ENCODE measurements at places on chromosomes 1 and 21. TPM values are rescaled to one million over a fixed set of nuclear protein-coding genes. Genes with fewer than 3 reads are reported as not detected.

GRCh38 chr1:58836408-58836807, 52.6 kb upstream of the JUN start:
- DNase-seq, result no peak

- DNase-seq, result no peak
Observed at GRCh38 chr1:185610954-185611353, 123.2 kb upstream of the HMCN1 start.

GRCh38 chr1:26833432-26834405, 7.2 kb downstream of the ZDHHC18 start:
- peak; percentile 90 for DNase-seq

GRCh38 chr1:53125623-53126360, 16.6 kb downstream of the SLC1A7 start:
- DNase-seq, result no peak

GRCh38 chr1:167454304-167454893, 63.9 kb downstream of the CD247 start:
- no peak for DNase-seq

DNA sequence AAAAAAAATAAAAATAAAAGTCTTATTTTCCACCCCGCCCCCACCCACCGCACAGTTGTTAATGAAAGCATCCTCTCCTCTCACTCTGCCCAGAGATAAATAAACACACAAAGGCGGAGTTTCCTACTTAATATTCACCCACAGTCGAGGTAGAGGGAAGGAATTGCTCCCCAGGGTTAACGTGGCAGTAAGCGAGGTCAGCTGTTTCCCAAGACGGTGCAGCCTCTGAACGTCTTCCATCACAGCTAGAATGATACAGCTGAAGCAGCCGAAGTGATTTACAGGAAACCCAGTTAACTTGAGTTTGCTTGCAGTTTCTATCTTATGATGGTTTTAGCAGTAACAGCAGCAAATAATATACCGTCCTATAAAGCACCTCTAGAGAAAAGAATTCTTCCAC, 283.9 kb downstream of the PBX1 start:
- DNase-seq, result no peak

AMY1B gene
- not detected for total RNA-seq

- no peak for DNase-seq
Observed at GRCh38 chr21:37087188-37087587, 14.1 kb downstream of the TTC3 start.

- no peak for DNase-seq
Observed at GRCh38 chr1:178224358-178224757, 130.5 kb downstream of the RASAL2 start.

OR2T1 gene
- total RNA-seq, result not detected

DNA sequence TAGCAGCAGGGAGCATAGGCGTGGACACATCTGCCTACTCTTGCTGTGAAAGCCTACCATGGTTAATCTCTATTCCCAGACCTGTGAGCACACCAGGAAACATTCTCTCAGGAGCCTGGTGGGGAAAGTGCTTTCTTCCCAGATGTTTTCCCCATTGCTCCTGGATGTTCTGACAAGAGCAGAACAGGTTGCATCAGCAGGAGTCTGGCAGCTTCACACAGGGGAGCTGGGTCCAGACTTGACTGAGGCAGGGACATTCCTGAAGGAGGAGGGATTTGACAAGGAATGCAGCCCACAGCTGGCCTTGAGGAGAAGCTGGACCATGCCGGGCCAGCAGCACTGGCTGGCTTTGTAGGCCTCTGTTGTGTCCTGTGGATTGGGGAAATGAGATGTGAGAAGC, 21.0 kb upstream of the ARTN start:
- DNase-seq, result no peak

ANGPTL1 gene
- not detected for total RNA-seq

- no peak for DNase-seq
Observed at GRCh38 chr1:183817576-183818288, 12.8 kb downstream of the RGL1 start.

DNA sequence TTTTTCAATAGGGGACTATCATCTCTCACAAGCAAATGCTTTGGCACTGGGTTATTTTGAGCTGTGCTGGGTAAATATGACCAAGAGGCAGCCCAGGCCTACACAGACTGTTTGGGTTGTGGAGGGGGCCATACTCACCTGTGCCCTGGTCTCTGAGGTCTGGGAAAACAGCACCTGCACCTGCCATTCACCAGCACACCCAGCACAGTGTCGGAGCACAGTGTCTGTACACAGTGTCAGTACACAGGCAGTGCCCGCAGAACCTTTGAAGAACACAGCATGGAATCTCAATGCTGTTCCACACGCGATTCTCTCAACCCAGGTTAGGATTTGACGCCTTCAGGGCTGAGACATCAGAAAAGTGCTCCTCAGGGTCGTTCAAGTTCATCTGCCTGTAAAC, 35.0 kb upstream of the FAM89A start:
- DNase-seq, result no peak

GRCh38 chr1:201598396-201598795, 59.5 kb downstream of the NAV1 start:
- no peak for DNase-seq

GRCh38 chr1:45009956-45010854, 919 bp downstream of the HECTD3 start:
- no peak for DNase-seq

GRCh38 chr1:221228594-221228993, 349.4 kb downstream of the HLX start:
- DNase-seq, result no peak

GRCh38 chr1:159775716-159776115, 5.0 kb upstream of the DUSP23 start:
- no peak for DNase-seq

CD52 gene
- total RNA-seq, result 1,010 TPM

KIFAP3 gene
- total RNA-seq, result 16.4 TPM

DMBX1 gene
- total RNA-seq, result not detected

DNA sequence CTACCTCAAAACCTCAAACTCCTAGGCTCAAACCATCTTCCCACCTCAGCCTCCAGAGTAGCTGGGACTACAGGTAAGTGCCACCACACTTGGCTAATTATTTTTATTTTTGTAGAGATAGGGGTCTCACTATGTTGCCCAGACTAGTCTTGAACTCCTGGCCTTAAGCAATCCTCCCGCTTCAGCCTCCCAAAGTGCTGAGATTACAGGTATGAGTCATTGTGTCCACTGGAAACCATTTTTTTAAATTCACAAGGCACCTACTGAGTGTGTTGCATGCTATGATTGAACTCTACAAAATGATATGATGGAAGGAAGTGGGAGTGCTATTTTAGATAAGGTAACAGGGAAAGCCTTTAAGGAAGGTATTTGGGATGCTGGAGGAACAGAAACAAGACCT, 41.8 kb upstream of the RCOR3 start:
- DNase-seq, result no peak

GRIK1 gene
- total RNA-seq, result not detected

DNA sequence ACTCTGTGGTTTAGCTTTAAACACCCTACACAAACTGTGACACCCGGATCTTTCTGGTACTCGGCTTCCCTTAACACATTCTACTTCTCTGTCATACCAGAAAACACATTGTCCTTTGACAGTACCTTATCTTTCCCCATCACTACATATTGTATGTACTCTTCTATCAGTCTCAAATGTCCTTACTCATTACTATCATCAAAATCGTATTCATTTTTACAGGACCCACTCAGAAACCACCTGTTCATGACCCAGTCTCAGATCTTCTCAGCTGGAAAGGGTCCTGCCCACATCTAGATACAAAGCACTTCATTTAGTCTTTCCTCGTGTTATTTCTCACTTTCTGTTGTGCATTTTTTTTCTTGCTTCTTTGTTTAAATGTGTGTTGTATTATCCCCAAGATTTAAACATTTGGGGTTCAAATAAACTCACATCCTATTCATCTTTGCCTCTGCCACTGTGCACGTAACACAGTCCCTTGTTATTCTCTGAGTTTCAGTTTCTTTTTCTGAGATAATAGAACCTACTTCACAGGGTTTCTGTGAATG, 27.7 kb downstream of the CD34 start:
- no peak for DNase-seq

GRCh38 chr1:89953131-89953626, 41.7 kb upstream of the ZNF326 start:
- peak; percentile 14 for DNase-seq

RIMS3 gene
- 2.3 TPM for total RNA-seq

CHIA gene
- not detected for total RNA-seq

ERG gene
- total RNA-seq, result 1.5 TPM

DDX20 gene
- 19.8 TPM for total RNA-seq

POGZ gene
- total RNA-seq, result 93.8 TPM

GRCh38 chr1:89657886-89658285, 25.0 kb downstream of the LRRC8C start:
- peak; percentile 81 for DNase-seq

- DNase-seq, result no peak
Observed at GRCh38 chr21:42262831-42263231, 43.9 kb downstream of the ABCG1 start.

TCHHL1 gene
- not detected for total RNA-seq

LCA5L gene
- 0.39 TPM for total RNA-seq

DNA sequence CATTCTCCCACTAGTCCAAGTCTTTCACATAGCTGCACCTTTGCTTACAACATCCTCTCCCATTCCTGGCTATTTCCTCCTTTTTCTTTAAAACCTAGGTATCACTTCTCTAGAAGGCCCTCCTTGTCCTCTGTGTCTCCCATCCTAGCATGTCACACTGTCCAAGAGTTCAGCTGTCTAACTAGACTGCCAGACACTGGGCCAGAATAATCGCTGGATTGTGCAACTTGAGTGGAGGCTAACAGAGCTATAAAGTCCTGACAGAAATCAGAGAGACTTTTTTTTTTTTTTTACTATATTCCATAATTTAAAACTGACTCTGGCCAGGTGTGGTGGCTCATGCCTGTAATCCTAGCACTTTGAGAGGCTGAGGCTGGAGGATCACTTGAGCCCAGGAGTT, 4.2 kb upstream of the ANGPTL7 start:
- DNase-seq, result no peak

DNA sequence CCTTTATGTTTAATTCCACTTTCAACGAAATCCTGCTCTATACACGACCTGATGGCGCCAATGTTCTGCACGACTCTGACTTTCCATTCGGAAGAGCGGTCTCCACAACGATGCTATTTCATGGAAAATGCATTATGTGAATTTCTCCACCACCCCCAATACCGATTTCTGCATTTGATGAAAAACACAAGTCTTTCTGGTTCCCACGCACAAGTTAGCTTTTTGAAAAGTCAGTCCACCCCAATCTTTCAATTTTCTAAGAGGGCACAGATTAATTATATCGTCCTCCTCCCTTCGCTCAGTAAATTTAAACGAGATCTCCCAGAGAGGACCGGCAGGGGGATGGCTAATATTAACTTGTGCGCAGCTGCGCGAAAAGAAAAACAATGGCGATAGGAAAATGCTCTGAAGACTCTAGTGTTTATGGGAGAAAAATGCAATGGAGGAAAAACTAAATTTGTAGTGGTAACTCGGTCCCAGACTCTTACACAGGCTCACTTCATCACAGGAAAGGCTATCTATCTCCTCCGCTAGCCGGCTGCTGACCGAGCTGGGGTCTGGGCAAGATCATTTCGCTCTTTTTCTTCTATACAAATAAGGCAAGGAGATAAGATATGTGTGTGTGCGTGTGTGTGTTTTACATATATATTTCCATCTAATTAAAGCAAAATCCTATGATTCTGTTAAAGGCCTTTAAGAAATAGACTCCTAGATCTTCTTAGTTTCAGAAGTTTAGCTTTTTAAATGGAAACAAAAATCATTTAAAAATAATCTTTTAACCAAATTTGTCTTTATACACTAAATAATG, 1.2 kb upstream of the LHX8 start:
- no peak for DNase-seq

FCGR3A gene
- total RNA-seq, result 3.8 TPM

DNA sequence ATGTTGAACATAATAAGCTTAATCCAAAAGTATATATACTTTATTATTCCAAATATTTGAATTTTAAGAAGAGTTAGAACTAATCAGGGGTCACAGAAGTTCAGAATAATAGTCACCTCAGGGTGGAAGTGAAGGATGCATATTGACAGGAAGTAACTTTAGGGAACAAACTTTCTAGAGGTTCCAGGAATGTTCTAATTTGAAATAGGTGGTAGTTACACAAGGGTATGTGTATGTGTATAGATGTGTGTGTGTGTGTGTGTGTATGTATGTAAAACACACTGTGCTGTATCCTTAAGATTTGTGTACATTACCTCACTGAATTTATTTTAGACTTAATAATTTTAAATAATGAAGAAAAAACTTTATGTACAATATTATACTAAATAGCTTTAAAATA, 110.4 kb downstream of the ACBD6 start:
- no peak for DNase-seq

DNA sequence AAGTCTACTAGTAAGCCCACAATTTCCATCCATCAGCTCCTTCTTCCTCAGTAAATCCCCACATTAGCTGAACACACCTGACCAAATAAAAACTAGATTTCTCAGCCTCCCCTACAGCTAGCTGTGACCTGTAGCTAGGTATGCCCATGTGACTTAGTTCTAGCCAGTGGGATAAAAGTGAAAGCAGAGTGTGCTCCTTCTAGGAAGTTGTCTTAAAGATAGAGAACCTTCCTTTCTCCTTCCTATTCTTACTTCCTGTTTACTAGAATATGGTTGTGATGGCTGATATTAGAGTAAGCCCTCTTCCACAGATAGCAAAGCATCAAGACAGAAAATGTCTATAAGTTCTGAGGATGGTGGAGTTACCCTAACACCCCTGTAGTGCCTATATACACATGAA, 67.0 kb downstream of the PIK3R3 start:
- DNase-seq, result no peak

GRCh38 chr1:115829023-115829674, 11.8 kb downstream of the NHLH2 start:
- DNase-seq, result no peak

DNA sequence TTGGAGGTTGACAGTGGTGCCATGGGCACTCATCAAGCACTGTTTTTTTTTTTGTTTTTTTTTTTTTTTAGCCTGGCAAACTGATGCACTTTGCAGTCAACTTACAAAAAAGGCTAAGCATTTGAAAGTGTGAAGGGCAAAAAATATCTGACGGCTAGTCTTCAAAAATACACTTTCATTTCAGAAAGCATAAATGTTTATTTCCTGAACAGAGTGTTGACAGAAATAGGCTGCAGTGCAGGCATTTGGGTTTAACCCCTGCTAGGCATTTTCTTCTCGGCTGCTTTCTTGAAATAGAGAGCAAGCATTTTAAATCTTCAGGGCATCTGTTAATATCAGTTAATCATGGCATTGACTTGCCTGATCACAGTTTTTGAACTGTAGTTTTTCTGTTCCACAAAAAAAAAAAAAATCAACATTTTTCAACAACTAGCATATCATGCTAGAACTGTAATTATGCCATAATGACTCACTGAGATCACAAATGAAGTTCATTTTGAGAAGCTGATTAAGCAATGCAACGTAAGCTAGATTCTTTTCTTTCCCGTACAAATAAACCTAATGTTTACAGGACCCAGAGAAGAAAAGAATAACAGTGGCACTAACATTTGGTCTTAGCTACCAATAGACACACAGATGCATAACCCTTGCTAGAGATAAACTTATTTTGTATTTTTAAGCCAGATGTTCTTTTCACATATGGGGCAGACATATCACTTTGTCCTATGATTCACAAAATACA, 100.4 kb upstream of the USH2A start:
- no peak for DNase-seq
